ENCODE measurements at places on chromosomes 2 and 18. TPM values are rescaled to one million over a fixed set of nuclear protein-coding genes. Genes with fewer than 3 reads are reported as not detected.

DNA sequence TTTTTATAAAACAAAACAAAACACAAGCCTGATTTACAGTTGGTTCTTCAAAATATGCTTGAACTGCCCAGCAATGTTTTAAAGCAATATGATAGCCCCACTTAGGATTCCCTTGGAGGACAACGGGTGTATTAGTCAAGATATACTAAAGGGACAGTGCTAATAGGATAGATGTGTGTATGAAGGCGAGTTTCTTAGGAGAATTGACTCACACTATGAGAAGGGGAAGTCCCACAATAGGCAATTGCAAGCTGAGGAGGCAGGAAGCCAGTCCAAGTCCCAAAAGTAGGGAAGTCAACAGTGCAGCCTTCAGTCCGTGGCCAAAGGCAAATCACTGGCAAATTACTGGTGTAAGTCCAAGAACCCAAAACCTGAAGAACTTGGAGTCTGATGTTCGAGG lies 167.9 kb downstream of the CBLN2 start:
- no peak overlapping the region for H3K27ac ChIP-seq
- H3K4me3 ChIP-seq, result no peak overlapping the region
- DNase-seq, result no peak
- no peaks in the 10 kb centered on the region for H3K4me1 ChIP-seq
- no peaks in the 10 kb centered on the region for H3K27me3 ChIP-seq

- H3K4me1 ChIP-seq, result no peaks in the 10 kb centered on the region
- H3K36me3 ChIP-seq, result no peaks in the 10 kb centered on the region
- H3K27ac ChIP-seq, result no peak overlapping the region
- no peak for DNase-seq
- no peak overlapping the region for H3K4me3 ChIP-seq
Measured at GRCh38 chr2:76998152-76998551, 524.0 kb downstream of the LRRTM4 start.

DNA sequence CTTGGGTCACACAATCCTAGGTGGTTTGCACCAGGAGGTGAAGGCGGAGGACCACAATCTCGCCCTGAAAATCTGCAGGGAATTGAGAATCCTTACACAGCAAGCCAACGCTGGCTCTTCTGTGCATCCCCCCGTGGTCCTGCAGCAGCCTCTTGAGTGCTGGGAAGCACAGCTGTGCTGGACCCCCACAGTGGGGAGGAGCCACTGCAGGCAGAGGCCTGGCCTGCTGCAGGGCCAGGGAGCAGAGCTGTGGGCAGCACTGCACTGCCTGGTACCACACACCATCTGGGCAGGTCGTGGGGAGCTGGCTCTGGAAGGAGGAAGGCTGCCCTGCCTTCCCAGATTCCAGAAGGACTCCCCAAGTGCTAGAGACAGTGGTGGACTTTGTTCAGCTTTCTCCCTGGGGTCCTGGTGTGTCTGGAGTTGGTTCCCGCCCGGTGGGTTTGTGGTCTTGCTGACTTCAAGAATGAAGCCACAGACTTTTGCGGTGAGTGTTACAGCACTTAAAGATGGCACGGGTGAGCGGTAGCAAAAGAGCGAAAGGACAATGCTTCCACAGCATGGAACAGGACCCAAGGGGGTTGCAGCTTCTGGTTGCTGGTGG lies 106.3 kb downstream of the FAM168B start:
- no peak overlapping the region for H3K4me3 ChIP-seq
- H3K36me3 ChIP-seq, result no peaks in the 10 kb centered on the region
- H3K27me3 ChIP-seq, result peaks cover 8% of the 10 kb centered on the region
- H3K27ac ChIP-seq, result no peak overlapping the region

DNA sequence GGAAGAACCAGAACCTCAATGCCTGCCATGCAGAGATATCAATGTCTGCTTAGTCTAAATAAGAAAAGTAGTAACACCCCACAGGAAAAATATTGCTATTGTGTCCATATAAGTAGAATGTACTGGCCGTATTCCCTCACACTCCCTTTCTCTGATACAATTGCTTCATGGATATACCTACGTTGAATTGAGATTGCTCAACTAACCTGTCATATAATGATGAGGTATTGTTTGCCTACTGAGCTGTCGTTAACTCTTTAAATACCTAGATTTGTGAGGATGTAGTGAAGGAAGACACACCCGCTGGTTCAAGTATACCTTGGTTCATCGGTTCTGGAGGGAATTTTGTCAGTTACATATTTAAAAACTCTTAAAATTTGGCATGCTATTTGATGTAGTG lies 480.7 kb upstream of the TCF4 start:
- H3K27ac ChIP-seq, result no peak overlapping the region
- H3K27me3 ChIP-seq, result no peaks in the 10 kb centered on the region
- no peaks in the 10 kb centered on the region for H3K36me3 ChIP-seq
- H3K4me3 ChIP-seq, result no peak overlapping the region
- DNase-seq, result no peak

The CRYGD gene
- not detected for total RNA-seq

The SERPINB12 gene
- total RNA-seq, result not detected

The B3GNT7 gene
- not detected for total RNA-seq

Data from activated CD4-positive, alpha-beta T cell treated with anti-CD3 and anti-CD28 coated beads, Interleukin-2, amount 10 ng/mL, durations not matched to agents 24 days and 14 days (primary cell).